CD4-positive, alpha-beta T cell treated with Interferon gamma for 1 hour (primary cell): ENCODE measurements at places on chromosomes 11 and 22.
A peak's percentile ranks its signal among the peaks of the same experiment; 100 is the strongest.

DNA sequence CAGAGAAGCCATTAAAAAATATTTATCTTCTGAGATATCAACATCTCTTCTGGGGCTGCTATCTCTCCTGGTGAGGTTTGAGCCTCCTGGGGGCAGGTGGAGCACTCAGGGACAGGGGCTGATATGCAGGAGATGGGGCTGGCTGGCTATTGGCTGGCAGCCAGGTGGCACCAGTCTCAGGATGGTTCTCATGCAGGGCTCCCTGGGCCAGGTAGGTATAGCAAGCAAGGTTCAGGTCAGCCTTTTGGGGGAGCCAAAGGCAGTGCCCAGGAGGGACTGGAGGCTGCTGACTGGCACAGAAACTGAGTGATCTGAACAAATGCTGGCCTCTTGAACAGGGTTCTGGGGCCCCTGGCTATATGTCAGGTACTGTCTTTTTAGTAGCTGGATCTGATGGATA, 29.7 kb upstream of the EMSY start:
- DNase-seq = no peak

GRCh38 chr11:41237382-41237781, 222.1 kb downstream of the LRRC4C start:
- no peak for DNase-seq

DNA sequence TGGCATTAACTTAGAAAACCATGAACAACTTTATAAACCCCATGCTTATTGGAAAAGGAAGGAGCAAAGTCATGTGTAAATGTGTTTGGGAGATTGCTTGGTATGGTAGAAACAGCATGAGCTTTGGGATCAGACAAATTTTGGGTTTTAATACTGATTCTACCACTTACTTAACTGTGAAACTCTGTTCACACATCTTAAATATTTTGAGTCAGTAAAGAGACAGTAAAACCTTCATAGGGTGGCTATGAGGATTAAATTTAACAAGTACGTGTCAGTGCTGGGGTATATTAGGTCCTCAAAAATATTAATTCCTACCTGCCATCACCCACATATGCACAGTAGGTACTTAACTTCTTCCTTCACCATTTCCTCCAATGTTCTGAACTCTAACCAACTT, 96.5 kb downstream of the CD44 start:
- DNase-seq = no peak

DNA sequence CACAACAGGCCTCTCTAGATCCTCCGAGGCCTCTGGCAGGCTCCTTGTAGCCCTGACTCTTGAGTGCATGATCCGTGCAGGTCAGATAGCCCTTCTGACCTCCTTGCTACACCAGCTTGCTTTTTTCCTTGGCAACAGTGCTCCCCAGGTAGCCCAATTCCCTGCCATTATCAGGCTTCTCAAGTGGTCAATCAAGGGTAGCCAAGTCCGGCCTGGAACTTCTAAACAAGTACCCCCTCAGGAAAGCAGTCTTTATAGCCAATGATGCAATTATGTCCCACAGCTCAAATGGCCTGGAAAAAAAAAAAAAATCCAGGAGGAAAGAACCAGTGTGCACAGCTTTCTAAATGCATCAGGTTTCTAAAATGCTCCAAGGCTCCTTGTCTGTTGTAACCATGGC, 59.8 kb downstream of the TENM4 start:
- no peak for DNase-seq

GRCh38 chr11:100923555-100923954, 206.1 kb downstream of the PGR start:
- DNase-seq = no peak

DNA sequence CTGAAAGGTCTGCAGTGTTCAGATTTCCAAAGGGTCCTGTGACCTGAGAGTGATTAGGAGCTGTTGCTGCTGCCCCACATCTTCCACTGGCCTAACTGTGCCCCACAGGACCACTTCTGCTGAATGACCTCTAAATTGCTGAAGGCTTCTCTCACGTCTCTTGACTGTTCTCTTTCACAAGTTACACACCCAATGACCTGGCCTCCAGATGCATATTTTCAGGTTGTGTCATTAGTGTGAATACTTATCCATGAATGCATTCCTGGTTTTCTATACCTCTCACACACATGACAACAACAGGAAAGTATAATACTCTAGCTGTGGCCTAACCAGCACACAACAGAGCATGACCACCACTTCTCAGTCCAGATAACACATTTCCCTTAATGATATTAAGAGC, 15.4 kb downstream of the PRR14L start:
- no peak for DNase-seq

DNA sequence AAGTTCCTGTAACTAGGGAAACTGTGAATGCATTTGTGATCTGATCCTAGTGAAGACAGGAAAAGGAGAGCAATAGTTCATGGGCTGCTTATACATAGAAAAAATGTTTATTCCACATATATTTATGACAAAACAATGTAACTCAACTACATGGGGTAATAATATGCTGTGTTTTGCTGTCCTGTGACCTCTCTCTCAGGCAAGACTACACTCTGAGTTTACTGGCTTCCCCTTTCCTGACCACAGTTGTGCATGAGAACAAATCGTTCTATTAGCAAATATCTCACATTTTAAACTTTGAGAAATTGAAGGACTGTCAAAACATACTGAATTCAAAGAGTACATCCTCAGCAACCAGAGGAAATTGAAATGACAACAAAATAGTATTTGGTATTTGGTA, 161.9 kb upstream of the TRPC6 start:
- no peak for DNase-seq

- no peak for DNase-seq
These were observed 167.5 kb downstream of the CNTN5 start for GRCh38 chr11:99188221-99188620.

DNA sequence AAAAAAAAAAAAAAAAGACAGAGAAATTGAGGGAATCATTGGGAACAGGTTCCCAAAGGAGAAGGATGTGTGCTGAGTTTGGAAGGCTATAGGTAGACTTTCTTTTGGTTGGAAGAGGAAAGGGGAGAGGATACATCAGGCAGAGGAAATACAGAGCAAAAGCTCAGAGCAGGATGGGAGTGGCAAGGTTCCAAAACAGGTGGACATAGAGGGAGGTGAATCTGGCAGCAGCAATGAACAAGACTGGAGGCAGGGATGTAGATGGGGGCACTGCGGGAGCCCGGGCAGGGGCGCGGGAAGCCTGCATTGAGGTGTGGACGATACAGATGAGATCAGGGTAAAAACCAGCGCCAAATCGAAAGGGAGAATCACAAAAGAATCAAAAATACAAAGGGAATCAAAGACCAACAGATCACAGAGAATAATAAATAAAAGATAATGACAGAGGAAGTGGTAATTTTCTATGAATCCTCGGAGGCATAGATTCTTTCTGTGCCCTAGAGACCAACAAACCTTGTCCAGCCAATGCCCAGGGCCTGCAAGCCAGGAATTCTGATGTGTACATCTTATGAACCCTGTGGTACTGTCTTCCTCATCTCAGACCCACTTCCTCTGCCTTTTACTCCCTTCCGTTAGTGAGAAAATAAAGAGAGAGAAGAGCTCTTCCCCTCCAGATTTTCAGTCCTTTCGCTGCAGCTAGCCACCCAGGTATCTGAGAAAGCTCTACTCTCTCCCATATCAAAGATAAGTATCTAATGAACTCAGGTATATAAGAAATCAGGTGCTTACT, 70.3 kb downstream of the SLC1A2 start:
- DNase-seq = no peak

DNA sequence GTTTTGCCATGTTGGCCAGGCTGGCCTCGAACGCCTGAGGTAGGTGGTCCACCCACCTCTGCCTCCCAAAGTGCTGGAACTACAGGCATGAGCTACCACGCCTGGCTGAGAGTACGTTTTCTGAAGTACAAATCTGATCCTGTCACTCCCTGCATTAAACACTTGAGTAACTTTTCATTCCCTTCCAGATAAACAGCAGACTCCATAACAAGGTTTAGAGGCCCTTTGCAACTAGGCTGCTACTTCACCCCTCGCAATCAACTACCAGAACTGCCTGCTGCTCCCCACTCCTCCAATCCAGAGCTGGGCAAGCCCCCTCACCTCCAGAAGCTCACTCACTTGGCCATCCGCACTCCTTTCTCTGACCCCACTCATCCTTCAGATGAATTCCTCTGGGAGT, 1.5 kb downstream of the KCTD14 start:
- DNase-seq = no peak

DNA sequence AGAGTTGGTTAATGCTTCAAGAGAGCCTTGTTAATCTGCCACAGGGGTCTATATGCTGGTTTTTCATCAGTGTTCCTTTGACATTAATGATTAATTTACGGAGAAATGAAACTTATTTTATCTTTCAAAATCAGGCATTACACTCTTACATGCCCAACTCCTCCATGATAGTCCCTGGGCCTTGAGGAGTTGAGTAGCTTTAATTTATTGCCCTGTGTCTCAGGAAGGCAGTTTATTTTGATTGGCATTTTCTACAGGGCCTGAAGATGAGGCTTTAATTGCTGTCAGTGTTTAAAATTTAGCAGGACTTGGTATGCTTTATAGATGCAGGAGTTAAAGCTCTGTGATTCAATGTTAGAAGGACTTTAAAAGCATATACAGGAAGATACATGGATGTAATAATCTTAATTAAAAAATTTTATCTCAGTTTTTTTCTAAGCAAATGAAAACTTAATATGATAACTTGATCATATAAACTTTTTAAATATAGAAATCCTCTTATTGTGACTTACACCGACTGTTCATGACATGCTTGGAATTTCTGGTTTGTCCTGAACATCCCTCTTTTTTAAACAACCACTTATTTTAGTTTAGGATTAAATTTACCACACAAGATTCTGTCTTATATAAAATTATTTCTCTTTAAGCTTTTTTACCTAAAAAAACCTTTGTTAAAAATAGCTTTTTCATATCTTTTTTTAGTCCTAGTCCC, 12.2 kb downstream of the GLYAT start:
- no peak for DNase-seq

- no peak for DNase-seq
These were observed 51.6 kb downstream of the RRM1 start for GRCh38 chr11:4146070-4146771.

- DNase-seq = peak; percentile 85
These were observed at the start of gene EIF3L for GRCh38 chr22:37849089-37849751. TSS of gene EIF3L (plus strand) at chr22:37849419. CDS start at chr22:37849450, 31 bp downstream.

DNA sequence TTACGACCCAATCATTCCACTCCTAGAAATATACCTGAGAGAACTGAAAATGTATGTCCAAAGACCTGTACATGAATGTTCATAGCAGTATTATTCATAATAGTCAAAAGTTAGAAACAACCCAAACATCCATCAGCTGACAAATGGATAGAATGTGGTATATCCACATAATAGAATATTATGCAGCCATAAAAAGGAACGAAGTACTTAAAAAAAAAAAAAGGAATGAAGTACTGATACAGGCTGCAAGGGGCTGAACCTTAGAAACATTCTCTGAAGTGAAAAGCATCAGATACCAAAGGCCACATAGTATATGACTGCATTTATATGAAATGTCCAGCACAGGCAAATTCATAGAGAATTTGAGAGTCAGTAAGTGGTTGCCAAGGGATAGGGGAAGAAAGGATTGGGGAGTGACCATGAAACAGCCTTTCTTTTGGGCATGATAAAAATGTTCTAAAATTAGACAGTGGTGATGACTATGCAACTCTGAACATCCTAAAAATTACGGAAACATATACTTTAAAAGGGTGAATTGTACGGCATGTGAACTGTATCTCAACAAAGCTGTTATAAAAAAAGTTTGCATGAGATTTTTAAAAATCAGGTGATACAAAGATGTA, 1.8 kb downstream of the TPST2 start:
- DNase-seq = no peak

GRCh38 chr22:24244144-24244787, 616 bp downstream of the GGT5 start:
- DNase-seq = no peak

GRCh38 chr11:79007771-79008402, 432.9 kb downstream of the TENM4 start:
- no peak for DNase-seq

- DNase-seq = no peak
These were observed 255.1 kb upstream of the FAT3 start for GRCh38 chr11:91969486-91969885.

GRCh38 chr11:133508468-133508867, 23.8 kb downstream of the OPCML start:
- DNase-seq = no peak

GRCh38 chr22:22513619-22514018, 5.1 kb upstream of the ZNF280B start:
- no peak for DNase-seq

DNA sequence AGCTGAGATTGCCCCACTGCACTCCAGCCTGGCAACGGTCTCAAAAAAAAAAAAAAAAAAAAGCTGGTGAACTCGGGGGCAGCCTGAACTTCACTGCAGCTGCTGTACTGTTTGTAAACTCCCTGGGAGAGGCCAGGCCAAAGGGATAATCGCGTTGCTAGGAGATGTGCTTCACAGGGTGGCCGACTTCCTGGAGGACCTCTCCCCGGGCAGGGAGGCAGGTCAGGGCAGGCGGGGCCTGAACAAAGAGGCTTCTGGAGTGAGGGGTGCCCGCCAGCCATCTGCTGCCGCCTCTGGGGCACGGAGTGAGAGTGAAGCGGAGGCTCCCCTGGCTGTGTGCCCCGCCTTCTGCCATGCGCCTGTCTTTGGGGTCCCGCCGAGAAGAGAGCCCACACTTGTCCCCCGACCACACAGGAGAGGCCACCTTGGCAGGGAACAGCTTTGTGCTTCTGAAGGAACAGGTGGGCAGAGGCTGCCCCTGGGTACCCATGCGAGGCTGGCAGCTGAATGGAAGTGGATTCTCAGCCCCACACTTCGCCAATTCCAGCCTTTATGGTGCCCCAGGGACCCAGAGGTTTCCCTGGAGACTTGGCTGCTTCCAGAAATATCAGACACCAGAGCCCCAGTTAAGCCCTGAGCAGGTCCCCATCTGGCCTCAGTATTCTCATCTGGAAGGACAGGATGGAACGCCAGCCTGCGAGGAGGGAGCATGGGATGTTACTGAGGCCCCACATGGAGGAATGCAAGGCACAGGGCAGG, 29.6 kb downstream of the TMEM184B start:
- no peak for DNase-seq

DNA sequence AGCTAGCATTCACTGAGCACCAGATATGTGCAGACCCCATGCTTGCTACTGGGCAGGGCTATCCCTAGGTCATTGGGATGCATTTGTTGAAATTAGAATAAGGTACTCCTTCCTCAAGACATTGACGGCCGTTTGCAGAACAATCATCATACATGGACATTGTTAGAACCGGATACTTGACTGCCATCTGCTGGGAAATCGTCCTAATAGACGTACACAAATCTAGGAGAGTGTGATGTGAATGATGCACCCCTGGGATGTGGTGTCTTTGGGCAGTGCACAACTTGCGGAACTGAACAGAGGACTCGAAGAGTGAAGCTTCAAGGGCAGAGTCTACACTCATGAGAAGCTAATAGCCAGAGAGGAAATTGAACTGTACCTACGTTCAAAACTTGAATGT, 35.9 kb downstream of the MYO18B start:
- no peak for DNase-seq

DNA sequence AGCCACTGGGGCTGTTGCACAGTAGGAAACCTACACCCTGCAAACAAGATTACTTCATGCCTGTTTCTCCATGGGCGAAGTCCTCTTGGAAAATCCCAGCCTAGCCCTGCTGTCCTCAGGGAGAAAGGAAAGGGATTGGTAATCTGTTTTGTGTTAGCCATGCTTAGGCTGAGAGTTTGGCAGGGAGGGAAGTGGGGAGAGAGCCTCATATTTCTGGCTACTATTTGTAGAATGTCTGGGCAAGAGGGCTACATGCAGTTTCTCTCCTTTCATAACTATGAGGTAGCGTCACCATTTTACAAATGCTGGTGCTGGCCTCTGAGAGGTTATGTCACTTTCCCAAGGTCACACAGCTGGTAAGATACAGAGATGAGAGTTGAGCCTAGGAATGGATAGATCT, 737 bp upstream of the MFRP start:
- DNase-seq = no peak
